ENCODE measurements at places on chromosomes 5 and 9. TPM values are rescaled to one million over a fixed set of nuclear protein-coding genes. Genes with fewer than 3 reads are reported as not detected.

DNA sequence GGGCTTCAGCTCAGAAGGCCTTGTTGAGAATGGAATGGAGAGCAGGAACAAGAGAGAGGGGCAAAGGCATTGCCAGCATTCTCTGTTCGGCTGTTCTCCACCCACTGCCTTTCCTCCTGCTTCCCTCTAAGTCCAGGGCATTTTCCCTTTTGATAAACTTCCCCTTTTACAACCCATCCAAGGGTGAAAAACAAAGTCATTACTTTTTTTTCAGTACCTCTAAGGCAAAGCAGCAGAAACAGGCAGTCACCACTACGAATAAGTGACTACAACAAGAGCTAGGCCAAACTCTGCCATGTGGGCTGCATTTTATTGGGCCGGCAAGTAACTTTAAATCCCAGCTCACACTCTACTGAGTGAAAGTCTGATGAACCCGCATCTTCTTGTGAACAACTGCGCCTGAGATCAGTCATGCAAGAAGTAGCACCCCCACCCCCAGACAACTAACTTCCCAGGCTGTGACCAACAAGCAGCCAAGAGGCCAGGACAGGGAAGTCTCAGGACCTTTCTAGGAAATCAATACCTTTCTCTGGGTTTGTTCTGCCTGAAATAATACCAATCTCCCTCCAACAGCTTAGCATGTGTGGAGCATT is 13.1 kb downstream of the IL7R start:
- DNase-seq, result no peak

DNA sequence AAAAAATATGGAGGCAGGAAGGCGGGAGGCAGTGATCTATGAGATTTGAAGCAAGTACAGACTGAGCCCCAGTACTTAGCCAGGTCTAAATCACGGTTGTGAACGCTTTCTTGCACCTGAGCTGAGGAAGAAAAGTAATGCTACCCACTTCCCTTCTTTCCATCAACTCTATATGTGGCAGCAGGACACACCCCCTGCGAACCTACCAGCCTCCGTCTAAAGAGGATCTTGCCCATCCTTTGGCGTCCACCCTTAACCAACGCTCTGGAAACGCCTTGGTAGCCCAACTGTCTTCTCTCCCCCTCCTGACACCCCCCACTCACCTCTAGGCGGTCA is 545 bp downstream of the HMGCS1 start:
- DNase-seq, result no peak

GRCh38 chr9:101460965-101461364 is 25.4 kb upstream of the ALDOB start:
- DNase-seq, result no peak

- DNase-seq, result no peak
Observed at GRCh38 chr5:56094579-56095361, 100.0 kb upstream of the IL6ST start.

- no peak for DNase-seq
Observed at GRCh38 chr9:1272488-1272887, 222.3 kb downstream of the DMRT2 start.

GRCh38 chr5:42963412-42963811 is 76.7 kb downstream of the ANXA2R start:
- DNase-seq, result no peak

DNA sequence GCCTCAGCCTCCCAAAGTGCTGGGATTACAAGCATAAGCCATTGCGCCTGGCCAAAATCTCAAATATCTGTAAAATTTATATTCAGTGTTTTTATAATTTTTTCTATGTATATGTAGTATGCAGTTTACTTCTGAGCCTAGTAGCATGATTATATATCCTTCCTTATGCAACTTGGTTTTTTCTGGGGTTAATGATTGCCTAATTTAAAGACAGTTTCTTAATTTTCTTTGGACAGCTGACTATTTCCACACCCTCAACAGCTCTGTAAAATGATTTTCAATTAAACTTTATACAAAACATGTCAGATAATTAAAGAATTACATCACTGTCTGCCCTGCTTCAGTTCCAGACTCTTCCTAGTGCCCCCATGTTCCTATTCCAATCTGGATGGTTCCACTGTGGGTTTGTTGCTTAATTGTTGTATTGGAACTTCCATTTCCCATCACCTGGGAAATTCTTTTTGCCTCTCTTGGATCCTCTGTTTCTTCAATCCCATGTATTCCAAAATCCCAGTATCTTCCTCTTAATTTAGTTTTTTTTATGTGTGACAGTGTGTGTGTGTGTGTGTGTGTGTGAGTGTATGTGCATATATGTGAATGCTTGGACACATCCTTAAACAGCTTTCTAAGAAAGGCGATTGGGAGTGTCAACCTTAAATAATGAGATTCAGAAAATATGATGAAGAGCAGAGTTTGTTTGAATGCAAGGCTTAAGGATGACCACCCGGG is 53.2 kb downstream of the C5orf22 start:
- DNase-seq, result no peak

DNA sequence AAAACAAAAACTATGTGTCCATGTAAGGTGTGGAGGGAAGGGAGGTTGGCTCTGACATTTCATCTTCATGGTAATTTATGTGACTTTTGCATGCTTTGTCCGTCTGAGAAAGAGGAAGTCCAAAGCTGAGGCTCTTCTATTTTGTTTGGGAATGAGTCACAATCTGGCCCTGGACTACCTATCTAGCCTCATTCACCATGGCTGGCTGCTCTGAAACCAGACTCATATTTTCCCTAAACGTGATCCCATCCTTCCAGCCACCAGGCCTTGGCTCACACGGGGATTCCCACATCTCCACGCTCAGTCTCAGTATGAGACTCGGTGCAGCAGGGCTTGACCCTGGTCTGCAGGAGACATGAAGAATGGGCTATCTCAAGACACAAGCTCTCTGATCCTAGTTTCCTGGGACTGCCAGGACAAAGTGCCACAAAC is 672.8 kb downstream of the ACTL7B start:
- DNase-seq, result no peak

GRCh38 chr9:136206602-136207275 is 1.8 kb upstream of the LHX3 start:
- DNase-seq, result no peak

- no peak for DNase-seq
Observed at GRCh38 chr5:154273028-154273617, 82.6 kb downstream of the GALNT10 start.

DNA sequence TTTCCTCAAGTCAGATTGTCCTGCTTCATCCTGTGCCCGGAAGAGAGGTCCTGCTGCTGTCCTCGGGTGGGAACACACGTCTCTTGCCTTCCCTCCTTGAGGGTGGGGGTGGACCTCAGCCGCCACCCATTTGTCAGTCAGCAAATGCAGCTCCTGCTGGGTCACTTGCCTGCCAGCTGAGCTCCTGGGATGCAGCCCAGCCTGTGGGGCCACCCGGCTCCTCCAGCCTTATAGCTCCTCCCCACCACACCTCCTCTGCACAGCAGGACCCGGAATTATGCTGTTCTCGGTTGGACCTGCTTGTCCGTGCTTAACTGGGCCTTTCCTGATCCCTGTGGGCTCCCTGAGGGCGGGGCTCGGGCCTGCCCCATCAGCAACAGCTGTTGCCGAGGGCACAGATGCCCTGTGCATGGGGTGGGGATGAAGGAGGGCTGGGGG is 52.7 kb downstream of the RXRA start:
- no peak for DNase-seq

DNA sequence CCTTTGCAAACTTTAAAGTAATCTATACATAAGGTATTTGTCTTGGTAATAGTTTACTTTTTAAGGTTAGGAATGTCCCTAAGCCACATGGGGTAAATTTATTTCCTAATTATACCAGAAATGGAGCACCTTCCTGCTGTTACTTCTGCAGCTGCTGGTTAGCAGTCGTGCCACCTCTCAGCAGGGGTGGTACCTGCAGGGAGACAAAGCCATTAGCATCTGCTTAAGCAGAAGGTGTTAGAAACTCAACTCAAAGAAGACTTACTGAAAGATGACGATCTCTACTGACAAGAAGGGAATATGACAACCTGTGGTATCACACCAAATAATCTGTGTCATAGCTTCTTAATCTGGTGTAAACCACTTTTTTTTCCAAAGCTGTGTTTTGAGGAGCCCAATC is 173.7 kb downstream of the BRINP1 start:
- no peak for DNase-seq

GRCh38 chr5:135400866-135401265 is 1.8 kb upstream of the MACROH2A1 start:
- DNase-seq, result no peak

- no peak for DNase-seq
Observed at GRCh38 chr5:14497311-14497710, 84.3 kb upstream of the OTULINL start.

DNA sequence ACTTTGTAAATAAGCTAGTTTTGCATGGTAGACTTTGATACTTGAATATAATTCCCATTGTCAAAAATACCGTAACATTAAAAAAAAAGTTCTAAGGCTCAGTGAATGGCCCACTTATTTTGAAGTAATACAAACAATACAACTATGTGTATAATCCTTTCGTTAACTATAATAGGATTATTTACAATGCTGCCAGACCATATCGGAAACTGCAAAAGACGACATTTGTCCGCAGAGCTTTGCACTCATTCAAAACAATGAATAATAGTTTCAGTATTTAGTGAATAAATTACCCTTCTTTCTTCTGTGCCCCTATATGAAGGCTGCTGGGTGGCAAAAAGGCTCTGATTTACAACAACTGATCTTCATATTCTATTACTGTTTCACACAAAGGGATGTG is 121.8 kb downstream of the DROSHA start:
- no peak for DNase-seq

DNA sequence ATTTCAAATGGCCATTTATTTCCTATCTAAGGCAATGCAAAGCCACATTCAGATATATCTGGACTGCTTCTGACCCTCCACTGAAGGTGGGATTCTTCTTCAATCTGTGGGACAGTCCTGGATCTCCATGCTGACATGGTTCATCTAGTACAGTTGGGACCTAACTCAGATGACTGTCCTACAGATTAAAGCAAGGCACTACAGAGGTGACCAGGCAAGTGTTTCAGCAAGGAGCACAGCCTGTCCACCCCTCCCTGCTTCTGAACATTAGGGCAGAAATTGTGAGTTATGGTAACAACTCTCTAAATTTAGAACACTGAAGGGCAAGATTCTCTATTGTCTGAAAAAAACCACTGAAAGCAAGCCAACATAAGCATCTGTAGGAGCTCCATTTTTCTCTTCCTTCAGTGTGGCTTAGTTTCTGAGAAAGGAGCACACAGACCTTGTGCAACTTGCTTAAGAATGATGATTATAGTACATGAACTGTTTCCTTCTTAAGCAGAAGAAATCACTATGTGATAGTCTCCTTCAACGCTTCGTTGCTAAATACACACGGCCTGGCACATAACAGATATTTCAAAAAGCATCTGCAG is 62.9 kb upstream of the BARX1 start:
- DNase-seq, result no peak

DNA sequence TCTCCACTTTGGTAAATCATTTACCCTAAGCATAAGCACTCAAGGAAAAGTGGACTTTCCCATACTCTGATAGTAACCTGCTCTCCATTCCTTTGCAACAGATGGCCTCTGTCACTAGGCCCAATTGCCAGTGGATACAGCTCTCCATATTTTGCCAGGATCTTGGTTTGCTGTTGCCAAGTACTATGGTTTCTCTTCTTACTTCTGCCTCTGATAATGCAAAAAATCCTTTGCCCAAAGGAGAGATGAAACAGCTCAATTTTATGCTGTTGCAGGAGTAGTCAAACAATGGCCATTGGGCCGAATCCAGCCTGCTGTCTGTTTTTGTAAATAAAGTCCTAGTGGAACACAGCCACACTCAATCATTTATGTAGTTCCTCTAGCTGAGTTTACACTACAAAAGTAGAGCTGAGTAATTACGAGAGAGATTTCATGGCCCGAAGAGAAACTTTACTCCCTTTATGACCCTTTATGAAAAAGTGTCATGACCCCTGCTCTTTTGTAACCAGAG is 92.5 kb downstream of the HTR4 start:
- no peak for DNase-seq

The NELFB gene
- polyA plus RNA-seq, result 79.7 TPM

All from spinal cord (tissue), 10 donors.